Osteocyte (in vitro differentiated cells): ENCODE measurements at places on chromosomes 1 and 21.

DNA sequence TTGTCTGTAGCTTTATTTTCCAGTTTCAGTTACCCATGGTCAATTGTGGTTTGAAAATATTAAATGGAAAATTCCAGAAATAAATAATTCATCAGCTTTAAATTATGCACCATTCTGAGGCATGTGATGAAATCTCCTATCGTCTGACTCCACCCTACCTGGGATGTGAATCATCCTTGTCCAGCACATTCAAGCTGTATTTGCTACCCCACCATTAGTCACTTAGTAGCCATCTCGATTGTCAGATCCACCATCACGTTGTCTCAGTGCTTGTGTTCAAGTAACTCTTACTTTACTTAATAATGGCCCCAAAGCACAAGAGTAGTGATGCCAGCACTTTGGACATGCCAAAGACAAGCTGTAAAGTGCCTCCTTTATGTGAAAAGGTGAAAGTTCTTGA, 4.0 kb downstream of the STPG1 start:
- DNase-seq: no peak

GRCh38 chr1:52602856-52603600, 857 bp downstream of the GPX7 start:
- DNase-seq: no peak

DNA sequence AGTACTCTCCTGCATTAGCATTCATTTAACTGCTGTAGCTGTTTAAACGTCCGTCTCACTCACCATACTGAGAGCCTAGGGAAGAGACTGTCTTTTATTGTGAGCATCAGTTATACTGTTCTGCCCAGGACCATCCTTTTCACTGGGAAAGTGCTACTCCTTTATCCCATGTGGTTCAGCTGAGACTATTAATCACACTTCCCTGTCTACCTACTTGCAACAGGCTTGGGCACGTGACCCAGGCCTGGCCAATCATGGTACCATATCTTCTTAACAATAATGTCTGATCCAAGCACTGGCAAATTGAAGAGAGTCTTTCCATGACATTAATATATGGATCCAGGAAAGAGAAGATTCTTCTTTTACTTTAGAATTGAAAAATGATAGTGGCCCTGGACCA, 108.1 kb downstream of the TM2D1 start:
- DNase-seq: no peak

DNA sequence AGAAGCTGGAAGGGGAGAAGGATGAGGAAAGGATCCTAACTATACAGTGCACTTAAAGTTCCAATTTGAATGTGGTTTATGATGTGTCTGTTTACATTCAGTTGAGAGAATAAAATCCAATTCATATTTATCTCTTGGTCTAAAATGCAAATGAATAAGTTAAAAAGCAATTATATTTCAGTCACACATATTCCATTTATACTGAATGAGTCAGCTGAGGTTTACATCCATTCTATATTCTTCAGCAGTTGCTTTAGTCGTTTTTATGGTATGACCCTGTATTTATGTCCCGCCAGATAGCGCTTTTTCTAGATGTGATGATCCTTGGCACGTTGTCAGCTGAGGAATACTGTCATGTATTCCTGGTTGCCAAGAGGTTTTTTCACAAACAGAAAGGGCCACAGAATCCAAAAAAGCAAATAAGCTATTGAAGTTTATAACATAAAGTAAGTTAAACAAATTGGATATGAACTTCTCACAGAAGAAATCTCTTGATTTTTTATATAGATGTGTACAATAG, 866.2 kb downstream of the NCAM2 start:
- DNase-seq: no peak

DNA sequence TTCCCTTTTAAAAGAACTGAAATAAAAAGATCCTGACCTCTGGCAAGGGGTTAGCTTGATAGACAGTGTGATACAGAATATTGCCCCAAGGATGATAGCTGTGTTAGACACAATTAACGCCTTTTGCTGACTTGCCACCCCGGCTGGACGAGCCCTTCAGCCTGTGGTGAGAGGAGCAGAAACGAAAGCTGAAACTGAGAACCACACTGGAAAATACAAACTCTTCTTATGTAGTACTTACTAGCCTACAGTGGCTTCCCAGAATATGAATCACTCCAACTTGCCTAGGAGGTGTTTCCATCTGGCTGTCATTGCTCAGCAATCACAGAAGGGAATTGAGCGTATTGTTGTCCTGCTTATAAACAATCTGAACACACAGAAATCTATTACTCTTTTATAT, 22.9 kb downstream of the SAMSN1 start:
- no peak for DNase-seq

GRCh38 chr21:31151156-31152045, 113.1 kb upstream of the KRTAP19-8 start:
- no peak for DNase-seq

DNA sequence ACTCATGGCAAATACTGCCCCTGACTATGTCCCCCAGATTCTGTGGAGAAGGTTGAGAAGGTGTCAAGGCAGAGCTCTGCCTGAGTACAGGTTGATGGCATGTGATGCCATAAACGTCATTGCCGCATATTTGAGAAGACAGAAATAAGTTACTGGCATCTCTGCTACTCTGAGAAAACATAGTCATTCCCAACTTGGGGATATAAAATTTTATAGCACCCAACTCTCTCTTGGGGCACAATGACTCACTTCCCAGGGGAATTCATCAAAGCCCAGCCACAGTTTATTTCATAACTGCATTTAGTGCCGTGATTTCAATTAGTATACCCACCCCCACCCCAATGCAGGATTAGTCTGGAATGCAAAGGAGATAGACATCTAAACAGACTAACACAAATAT, 101.9 kb upstream of the TNR start:
- no peak for DNase-seq

DNA sequence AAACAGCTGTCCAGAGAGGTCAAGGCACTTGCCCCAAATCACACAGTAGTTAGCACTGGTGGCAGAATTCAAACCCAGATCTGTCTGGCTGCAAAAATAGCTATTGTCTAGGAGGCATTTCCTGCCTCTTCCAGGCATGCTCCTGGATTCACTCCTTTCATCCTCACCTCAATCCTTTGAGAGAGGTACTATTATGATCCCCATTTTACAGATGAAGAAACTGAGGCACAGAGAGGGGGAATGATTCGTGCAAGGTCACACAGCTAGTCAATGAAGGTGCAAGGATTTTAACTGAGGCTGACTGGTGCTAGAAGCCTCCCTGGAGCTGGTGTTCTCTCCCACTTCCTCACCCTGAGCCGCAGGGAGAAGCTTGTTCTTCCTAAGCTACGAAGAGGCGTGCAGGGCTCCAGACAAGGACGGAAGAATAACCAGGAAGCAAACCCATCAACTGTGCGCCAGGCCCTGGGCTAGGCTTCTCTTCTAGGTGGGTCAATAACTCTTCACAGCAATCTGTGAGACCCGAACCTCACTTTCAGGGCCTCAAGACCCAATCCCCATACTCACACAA, 631 bp upstream of the LAPTM5 start:
- DNase-seq: no peak

GRCh38 chr1:234398849-234399381, 25.7 kb downstream of the COA6 start:
- no peak for DNase-seq

- DNase-seq: no peak
Measured at GRCh38 chr1:115837740-115838421, 3.0 kb downstream of the NHLH2 start.

GRCh38 chr1:29134695-29135028, 11.0 kb upstream of the TMEM200B start:
- DNase-seq: no peak

DNA sequence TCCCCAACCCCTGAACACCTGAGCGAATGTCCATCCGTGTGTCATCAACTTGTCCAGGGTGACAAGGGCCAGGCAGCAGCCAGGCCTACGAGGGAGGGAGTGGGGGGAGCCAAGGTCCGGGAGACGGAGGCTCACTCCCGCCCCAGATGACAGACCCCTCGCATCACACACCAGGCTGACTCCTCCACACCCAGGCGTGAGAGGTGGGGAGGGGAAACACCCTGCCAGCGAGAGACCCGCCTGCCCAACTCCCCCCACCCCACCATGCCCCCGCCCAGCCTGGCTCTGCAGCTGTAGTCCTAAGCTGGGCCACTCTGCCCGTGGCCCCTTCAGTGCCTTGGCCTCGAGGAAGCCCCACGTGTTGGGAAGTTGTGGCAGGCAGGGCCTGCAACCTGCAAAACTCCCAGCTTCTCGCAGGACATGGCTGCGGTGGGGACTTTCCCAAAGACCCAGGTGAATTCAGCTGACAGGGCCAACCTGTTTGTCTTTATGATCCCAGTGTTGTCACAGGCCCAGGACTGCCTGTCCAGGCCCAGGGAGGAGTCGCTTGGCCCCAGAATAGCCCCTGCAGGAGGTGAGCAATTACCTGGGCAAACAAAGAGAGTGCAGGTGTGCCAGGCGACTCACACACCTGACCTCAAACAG, 62.9 kb downstream of the RIPK4 start:
- DNase-seq: no peak

DNA sequence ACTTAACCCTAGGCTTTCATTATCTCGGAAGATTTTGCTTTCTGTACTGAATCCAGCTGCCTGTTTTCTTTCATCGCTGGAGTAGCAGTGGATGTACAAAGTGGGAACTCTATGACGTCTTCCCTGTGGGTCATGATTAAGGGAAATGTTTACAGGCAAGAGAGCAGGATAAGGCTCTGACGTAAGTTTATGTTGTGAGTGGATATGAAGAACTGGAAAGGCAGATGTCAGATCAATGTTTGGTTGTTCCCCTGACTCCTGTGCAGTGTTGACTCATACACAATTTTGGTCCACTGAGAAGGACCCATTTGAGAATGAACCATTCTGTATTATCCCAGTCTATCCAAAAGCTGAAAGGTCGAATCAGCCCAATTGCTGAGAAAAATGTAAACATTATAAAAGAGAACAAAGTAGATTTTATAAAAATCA, 292.4 kb downstream of the GRIK1 start:
- no peak for DNase-seq

- DNase-seq: no peak
Measured at GRCh38 chr1:160258177-160258798, 4.1 kb downstream of the DCAF8 start.

- no peak for DNase-seq
Measured at GRCh38 chr1:27979151-27979858, 19.5 kb downstream of the XKR8 start.

DNA sequence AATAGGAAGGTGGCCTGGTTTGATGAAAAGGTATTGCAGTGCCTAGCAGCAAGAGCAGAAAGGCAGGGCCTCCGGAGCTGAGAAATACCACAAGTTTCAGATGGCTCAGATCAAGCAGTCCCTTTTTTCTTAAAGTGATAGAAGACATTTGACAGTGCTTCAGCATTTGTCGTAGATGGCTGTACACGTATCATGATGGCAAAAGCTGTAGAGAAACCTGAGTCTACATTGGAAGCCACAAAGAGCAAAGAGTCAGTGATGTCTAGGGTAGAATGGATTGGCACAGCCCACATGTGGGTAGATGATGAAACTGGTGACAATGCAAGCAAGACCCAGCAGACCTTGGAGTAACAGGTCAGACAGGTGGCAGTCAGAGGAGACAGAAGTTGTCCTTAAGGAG, 101.3 kb upstream of the ARTN start:
- DNase-seq: no peak

GRCh38 chr1:179805291-179806195, 62.5 kb downstream of the FAM163A start:
- no peak for DNase-seq

DNA sequence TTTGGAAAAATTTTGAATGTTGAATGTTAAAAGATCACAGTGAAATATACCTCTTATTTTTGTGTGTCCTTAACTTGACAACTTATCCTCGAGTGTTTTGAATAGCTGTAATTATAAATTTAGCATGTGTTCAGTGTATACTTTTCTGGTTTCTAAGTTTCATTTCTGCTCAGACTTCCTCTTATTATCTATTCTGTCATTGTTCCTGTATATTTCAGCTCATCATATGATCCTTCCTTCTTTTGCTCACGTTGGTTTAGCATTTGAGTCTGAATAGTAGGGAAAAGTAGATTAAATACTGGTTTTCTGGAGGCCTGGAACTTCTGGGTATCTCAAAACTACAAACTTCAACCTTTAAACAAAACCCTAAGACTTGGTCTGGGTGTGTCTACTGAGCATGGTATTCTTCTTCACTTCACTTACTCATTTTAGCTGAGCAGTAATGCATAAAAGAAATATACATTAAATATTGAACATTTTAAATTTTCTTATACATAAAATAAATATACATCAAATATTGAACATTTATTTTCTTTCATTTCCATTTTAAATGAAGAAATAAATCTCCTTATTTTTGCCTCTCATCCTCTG, 3.3 kb upstream of the ATP6V1G3 start:
- no peak for DNase-seq

- DNase-seq: no peak
Measured at GRCh38 chr21:33886321-33886720, 29.3 kb downstream of the ATP5PO start.

GRCh38 chr21:38807986-38808385, 2.3 kb downstream of the ETS2 start:
- no peak for DNase-seq

GRCh38 chr1:21378705-21379494, 61.0 kb upstream of the NBPF3 start:
- no peak for DNase-seq

DNA sequence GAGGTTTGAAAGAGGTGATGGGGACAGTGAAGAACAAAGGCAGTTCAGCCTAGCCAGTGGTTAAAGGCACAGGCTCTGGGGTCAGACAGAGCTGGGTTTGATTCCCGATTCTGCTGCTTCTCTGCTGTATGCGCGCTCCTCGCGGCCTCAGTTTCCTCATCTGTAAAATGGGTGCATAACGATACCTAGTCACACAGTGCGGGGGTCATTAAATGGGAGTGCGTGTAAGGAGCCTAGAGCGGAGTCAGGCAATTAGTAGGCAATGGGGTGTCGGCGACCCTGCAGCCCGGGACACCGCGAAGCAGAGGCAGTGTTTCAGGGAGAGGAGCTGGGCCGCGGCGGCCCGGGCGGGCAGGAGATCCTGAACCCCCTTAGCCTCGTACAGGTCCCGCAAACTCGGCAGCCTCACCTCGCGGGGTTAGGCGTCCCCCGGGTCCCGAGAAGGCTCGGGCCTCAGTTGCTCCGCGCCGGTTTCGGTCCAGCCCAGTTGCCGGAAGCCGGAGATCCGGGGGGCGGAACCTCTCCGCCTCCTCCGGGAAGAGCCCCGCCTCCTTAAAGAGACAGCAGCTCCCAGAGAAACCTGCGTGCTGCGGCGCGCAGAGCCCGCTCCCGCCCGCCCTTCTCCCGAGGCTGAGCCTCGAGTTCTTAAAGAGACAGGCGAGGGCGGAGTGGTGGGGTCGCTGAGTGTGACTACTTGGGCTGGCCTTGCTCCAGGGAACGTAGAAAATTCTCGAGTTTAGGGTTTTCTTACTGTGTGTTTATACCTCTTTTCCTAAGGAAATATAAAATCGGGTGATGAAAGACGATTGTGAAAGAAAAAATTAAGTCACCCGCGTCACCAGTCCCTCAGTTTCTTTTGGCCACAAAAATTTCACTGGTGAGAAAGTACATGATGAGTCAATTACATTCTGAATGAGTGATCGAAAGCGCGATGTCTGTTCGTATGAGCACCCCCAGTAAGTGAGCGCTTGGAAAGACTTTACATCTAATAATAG, at the start of gene YIPF1:
Gene YIPF1, minus strand, starts transcription at position 494 of the 995 bp plus-strand sequence. CDS start 860 bp downstream, outside the sequence.
- peak; percentile 94 for DNase-seq
